NCI-H1048 (cell line): ENCODE measurements at places on chromosomes 1 and 21.

DNA sequence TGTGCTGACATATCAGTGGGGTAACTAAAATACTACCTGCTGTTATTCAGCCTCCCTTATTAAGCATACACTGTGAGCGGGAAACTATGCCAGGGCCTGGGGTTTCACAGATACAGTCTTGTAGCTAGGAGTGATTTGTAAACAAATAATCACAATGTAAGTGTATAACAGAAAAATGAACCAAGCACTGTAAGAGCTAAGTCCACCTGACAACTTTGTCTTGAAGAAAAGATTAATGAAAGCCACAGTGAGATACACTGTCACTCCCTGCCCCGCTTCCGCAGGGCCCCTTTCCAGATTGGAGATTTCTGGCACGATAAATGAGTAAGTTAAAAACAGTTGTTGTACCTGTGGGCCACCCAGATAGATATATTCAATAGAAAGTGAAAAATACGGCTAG lies 4.8 kb downstream of the RCAN3 start:
- DNase-seq = no peak

DNA sequence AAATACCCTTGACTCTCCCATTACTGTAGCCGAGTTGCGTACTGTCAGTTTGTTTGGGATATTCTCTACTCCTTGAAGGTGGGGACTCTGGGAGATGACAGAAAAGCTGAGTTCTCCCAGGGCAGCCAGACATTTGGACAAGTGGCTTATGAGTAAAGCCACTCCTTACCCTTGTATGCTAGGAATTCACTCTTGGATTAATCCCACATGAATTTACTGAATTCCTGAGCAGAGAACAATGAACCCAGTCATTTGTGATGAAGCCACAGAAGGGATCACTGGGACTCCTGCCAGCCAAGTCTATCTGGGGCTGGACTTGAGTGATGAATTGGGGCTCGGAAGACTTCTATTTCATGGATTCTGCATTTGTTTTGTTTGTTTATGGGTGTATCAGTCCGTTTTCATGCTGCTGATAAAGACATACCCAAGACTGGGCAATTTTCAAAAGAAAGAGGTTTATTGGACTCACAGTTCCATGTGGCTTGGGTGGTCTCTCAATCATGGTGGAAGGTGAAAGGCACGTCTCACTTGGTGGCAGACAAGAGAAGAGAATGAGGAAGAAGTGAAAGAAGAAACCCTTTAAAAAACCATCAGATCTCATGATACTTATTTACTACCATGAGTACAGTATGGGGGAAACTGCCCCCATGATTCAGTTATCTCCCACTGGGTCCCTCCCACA lies 25.1 kb downstream of the C1orf116 start:
- peak; percentile 90 for DNase-seq

GRCh38 chr1:211635597-211636205 lies 39.7 kb downstream of the NEK2 start:
- no peak for DNase-seq

GRCh38 chr1:208423526-208423925 lies 179.3 kb upstream of the PLXNA2 start:
- DNase-seq = no peak

DNA sequence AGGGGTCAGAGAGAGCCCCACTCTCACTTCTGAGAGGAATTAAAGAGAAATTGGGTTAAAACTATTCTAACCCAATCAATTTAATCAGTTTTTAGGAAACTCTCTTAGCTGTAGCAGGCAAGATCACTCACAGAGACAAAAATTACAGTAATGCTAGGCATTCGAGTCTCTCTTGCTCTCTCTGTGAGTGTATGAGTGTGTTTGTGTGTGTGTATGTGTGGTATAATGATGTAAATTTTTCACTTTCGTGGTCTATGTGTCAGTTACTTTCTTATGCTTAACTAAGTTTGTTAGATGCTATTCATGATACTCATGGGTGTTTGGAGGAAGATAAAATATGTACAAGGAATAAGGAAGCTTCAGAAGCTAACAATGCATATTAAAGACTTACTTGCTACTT lies 131.3 kb downstream of the FASLG start:
- no peak for DNase-seq

DNA sequence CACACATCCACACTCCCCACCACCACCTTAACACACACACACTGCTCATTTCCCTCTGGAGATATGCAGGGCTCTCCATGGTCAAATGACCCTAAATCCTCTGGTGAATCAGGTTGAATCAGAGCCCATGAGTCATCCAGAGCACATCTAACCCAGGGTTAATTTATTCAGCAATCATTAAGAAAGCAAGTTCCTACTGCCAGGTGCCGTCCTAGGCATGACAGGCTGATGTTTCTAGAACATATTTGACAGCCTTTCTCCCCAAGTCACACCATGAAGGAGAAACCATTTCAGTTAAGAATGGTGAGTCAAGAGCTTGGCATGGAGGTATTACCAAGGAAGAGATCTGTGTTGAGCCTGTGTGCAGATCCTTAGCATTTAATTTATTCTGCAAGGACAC lies 194.3 kb upstream of the CAMK1G start:
- no peak for DNase-seq

GRCh38 chr21:26280148-26280547 lies 109.6 kb upstream of the APP start:
- DNase-seq = no peak

GRCh38 chr1:76725864-76726619 lies 141.2 kb upstream of the ST6GALNAC5 start:
- no peak for DNase-seq

DNA sequence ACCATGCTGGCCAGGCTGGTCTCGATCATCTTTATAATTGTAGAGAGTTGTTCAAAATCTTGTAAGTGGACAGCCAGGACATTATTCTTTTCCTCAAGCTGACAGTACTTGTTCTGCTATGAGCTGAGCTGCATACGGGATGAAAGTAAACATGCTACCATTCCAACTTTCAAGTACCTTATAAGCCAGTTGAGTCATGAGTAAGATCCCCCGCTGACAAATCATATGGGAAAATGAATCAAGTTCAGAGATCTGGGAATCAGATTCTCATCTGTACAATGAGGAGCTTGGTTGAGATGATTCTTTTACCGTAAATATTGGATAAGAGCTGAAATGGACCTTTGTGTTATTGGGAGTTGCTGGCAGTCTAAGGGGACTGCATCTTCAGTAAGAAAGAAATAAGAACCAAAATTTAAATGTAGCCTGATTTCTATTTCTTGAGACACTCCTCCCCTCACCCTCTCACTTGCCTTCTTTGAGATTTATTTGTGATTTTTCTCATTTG lies 62.7 kb downstream of the CENPF start:
- DNase-seq = no peak
